ENCODE measurements at places on chromosomes 4 and X.

- DNase-seq = no peak
Observed at GRCh38 chr4:17763931-17764330, 17.5 kb downstream of the FAM184B start.

GRCh38 chrX:39811376-39811775 is 286.4 kb downstream of the BCOR start:
- no peak for DNase-seq

GRCh38 chr4:14254252-14254651 is 626.7 kb upstream of the BOD1L1 start:
- DNase-seq = peak; percentile 8

DNA sequence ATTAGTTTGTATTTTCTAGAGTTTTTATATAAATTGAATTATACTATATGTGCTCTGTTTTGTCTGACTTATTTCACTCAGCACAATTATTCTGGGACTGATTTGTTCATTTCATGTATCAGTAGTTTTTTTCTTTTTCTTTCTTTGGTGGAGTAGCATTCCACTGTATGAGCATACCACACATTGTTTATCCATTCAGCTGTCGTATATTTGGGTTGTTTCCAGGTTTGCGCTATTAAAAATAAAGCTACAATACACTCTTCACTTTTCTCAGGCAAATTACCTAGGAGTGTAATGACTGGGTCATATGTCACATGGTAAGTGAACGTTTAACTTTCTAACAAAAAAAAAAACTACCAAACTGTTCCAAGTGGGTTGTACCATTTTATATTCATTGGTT is 9.6 kb upstream of the OTUD4 start:
- DNase-seq = no peak

DNA sequence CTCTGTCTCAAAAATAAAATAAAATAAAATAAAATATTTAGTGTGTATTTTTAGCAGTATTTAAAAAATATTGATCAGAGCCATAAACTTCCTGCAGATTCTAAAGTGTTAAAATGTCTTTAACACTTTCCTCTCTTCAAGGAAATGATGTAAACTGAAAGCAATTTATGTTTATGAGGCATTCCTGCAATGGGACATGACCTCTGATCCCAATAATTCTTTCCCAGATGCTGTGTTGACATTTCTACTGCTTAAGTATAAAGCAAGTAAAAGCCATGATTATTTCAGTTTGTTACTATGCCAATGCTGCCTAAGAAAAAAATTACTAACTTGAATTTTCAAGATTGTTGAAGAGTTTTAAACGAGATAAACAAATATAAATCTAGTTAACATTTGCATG is 29.0 kb downstream of the COQ2 start:
- DNase-seq = no peak

DNA sequence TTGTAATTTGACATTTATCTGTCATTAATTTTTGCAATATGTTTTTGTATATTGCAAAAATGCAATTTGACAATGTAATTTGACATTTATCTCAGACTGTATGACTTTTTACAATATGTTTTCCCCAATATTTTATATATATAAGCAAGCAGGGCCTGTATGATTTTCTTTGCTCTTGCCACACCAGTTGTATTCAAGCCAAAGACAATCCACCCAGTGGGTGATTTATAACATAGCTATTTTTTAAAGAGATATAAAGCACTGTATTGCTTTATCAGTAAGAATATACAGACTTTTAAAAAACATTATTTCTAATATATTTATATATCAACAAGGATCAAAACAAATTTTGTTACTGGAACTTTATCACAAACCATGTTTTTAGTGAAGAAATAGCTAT is 47.3 kb downstream of the SLIT2 start:
- DNase-seq = no peak

DNA sequence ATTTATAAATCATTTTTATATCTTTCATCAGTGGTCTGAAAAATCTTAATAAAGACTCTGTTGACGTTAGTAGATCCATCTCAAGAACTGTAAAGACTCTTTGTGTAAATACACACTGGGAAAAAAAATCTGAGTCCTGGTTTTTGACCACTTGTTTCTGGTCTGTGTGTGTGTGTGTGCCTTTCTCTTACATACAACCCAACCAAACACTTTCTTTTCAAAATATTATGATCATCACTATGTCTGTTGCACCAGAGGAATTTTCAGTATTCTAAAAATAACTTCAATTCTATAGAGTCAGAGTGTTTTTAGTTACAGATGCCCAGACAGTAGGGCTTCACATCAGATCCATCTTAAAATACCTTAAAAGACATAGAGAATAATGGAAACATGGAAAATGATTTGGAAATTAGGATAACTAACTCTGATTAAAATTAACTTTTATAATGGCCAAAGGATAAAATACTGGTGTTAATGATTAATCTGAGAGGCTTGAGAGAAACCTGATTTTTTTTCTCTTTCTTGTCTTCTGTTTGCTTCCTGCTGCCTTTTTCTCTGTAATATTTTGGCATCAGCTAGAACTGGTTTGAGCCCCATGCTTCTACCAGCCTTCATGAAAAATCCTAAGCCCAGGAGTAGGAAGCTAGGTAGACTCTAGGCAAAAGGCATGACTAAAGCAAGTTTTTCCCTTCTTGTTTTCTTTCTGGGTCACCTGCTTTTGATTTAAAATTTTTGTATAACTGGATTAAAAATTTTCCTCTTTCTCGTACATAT is 99.7 kb downstream of the ATXN3L start:
- DNase-seq = no peak

DNA sequence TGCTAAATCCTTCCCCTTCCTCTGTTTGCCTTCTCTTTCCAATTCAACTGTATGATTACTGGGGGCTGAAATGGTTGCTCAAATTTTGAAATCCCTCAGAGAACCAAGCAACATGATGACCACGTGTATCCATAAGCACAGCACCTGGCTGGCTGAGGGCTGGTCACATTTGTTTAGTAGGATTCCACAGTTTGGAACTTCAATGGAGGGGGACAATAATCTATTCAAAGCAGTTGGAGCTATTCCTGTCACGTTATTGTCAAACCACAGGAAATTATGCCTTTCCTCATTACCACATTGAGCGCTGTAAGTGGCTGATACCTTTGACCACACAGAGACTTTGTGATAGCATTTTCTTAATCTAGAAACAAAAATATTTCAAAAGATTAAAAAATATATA is 7.0 kb downstream of the TMSB4X start:
- DNase-seq = peak; percentile 36

DNA sequence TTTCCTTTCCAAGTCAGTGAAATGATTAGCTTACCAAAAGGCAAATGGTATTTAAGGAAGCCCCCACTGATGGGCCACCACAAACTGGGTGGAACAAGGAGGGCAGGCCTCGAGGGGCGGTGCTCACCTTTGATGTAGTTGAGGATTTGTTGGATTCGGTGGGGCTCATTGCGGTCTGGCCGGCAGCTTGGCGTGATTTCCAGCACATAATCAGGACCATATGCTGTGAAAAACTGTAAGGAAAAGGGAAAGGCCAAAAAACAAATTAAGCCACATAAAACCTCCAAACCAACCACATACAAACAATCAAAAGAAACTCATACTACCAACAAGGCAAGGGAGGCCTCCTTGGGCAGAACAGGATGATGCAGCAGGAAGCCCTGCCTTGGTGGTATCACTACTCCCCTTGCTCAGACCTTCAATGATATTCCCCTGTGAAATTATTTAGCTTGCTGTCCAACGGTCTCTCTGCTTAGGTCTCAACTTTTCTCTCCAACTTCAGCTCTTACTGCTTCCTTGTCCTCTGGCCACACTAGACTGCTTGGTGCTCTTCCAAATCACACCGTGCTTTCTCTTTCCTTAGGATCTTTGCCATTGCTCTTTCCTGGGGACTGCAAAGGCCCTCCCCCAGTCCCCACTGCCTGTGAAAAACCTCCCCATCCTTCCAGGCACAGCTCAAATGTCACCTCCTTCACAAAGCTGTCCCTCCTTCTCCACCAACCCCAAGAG is 46.1 kb upstream of the CITED1 start:
- no peak for DNase-seq

GRCh38 chrX:39755143-39756032 is 342.4 kb downstream of the BCOR start:
- no peak for DNase-seq

- DNase-seq = no peak
Observed at GRCh38 chr4:29131304-29131703, 1588.9 kb upstream of the PCDH7 start.

DNA sequence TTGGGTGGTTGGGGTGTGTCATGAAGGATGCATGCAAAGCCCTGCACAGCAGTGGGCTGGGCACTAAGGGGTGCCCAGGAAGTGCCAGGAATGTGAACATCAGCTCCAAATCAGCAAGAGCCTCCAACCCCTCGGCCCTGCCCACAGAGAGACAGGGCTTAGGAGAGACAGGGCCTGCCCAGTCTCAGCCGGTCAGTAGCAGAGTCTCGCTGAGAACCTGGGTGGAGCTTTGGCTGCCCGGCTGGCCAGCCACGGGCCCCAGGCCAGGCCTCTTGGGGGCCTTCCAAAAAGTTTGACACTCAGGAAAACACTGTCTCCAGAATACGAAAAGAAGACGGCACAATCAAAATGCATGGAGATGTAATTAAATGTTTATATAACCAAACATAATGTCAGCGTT is 4.3 kb upstream of the MXD4 start:
- no peak for DNase-seq

DNA sequence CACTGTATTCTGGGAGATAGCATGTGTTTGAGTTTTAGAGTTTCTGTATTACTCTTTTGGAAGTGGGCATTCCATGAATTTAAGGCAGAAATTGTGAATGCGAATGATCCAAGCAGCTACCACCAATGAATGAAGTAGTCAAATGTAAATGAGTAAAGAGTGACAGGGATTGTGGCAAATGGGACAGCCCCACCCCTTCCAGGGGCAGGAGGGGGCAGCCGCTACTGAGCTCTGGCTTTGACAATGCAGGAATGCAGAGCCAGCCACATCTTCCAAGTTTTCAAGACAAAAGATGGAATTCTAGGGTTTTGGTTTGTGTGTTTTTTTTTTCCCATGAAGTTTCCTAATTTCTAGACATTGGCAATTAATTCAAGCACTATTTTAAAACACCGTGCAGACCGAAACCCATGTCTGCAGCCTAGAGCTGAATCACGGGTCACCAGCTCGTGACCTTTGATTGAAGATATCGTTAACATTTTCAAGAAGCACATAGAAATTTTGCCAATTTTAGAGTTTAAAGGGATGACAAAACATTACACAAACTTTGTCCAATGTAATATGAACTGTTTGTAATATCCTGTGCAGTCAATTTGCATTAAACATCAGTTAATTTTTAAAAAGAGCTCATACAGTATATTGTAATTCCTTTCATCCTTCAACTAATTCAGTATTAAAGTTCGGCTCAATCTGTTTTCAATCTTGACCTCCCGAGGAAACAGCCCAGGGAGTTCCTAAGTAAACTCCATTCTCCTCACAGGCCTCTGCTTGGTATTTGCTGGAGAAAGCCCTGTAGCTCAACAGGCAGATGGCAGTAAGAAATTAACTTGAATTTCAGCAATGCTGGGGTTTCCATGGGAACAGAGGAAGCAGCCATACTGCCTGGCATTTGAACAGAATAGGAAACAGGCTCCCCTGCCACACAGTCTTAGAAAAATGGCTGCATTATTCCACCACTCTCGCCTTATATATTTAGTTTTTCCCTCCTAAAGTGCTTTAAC is 83.4 kb downstream of the UCHL1 start:
- DNase-seq = no peak

- no peak for DNase-seq
Observed at GRCh38 chr4:95027905-95028618, 270.3 kb downstream of the BMPR1B start.

GRCh38 chr4:182494103-182494502 is 250.9 kb downstream of the TENM3 start:
- no peak for DNase-seq

GRCh38 chr4:61397174-61397573 is 197.0 kb downstream of the ADGRL3 start:
- DNase-seq = peak; percentile 52

DNA sequence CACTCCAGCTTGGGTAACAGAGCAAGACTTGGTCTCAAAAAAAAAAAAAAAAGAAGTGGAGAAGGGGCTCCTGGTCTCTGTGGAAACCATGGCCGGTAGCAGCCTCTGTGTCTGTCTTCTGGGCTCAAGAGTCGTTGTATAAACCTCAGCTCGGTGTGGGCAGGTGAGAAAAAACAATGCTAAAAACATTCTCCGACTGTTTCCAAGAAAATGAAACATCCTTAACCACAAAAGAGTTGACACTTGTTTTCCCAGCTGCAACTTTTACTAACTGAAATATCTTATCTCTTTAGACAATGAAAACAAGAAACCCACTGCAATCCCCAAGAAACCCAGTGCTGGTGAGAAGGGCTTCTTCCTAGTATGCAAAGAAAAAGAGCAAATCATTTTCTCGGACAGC is 26.2 kb downstream of the CD99 start:
- no peak for DNase-seq

DNA sequence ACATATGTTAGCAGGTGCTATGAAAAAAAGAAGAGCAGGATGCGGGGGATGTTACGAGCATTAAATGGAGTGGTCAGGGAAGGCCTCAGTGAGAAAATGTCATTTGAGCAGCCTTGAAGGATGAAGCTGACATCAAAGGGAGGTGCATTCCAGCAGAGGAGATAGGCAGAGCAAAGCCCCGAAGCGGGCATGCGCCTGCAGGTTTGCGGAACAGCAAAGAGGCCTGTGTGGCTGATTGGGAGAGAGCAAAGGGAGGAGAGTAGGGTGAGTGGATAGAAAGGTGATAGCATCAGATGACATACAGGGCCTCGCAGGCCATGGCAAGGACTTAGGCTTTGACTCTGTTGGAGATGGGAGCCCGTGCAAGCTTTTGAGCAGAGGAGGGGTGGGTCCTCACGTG is 95.4 kb upstream of the GPR50 start:
- no peak for DNase-seq

- no peak for DNase-seq
Observed at GRCh38 chr4:38673130-38673978, 9.4 kb downstream of the KLF3 start.

DNA sequence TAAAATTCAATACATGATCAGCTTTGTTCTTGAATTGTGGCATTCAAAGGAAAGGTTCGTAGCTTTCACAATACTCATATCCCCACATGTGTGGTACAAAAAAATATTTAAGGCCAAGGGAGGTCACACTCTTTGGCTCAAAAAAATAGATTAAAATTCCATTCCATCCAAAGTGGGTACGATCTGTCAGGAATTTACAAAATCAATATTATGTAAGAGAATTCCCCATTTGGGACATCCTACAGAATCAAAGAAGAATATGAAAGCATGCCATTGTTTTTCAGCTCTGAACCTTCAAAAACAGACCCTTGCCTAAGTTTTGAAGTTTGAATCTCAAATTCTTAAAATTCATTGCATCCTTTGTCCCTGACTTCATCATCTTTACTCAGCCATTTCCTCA is 85.8 kb downstream of the MID1 start:
- no peak for DNase-seq
